ENCODE measurements at places on chromosomes 5 and 9. TPM values are rescaled to one million over a fixed set of nuclear protein-coding genes. Genes with fewer than 3 reads are reported as not detected.

DNA sequence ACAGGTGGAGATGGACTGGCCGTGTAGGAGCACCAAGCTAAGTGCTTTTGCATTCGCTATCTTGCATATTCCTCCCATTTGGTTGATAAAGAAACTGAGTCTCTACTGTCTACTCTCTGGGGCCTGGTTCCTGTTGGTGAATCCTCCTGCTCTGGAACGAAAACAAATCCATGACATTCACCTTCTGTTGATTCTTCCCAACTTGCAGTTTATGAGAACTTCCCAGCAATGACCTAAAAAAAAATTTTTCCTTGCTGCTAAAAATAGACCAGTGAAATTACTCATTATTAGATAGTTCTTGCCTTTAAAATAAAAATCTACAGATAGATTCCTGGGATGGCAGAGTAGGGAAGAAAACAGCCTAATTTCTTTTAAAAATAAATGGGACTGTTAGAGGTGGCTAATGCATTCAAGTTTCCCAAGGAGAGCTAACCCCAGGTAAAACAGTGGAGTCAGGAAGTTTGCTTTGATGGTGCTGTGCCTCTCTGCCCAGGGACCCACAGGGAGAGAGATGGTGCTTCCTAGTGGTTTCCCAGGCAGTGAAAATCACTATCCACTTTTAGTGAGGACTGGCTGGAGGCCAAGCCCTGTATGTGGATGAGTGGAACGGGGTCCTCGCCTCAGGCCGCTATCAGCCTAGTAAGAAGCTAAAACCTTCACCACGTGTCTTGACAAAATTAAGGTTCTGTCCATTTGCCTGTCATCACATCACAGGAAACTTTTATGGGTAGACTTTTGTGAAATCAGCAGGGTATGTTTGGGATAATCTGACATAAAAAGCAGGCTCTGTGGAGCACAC is 68.4 kb upstream of the NR3C1 start:
- no peak overlapping the region for H3K4me3 ChIP-seq
- no peaks in the 10 kb centered on the region for H3K4me1 ChIP-seq
- no peaks in the 10 kb centered on the region for H3K27me3 ChIP-seq
- no peaks in the 10 kb centered on the region for H3K36me3 ChIP-seq
- no peak overlapping the region for H3K27ac ChIP-seq
- DNase-seq = no peak

DNA sequence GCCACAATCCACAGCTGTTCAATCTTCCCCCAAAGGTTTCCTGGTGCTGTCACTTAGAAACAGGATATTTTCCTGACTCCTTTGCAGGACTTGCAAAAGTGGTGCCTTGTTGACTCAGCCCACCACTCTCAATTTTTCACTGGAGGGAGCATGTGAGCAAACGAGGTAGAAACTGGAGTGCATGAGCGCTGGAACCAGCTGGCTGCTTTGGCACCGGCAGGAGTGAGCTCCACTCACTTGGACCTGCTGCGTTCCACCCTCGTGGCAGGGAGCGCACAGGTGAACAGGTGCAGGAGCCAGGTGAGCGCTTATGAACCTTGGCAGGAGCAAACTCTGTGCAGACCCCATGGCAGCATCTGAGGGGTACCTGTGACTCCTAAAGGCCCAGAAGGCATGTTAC is 364.1 kb upstream of the RORB start:
- H3K4me1 ChIP-seq = no peaks in the 10 kb centered on the region
- no peak overlapping the region for H3K4me3 ChIP-seq
- no peaks in the 10 kb centered on the region for H3K36me3 ChIP-seq
- DNase-seq = no peak
- peaks cover 5% of the 10 kb centered on the region for H3K27me3 ChIP-seq

DNA sequence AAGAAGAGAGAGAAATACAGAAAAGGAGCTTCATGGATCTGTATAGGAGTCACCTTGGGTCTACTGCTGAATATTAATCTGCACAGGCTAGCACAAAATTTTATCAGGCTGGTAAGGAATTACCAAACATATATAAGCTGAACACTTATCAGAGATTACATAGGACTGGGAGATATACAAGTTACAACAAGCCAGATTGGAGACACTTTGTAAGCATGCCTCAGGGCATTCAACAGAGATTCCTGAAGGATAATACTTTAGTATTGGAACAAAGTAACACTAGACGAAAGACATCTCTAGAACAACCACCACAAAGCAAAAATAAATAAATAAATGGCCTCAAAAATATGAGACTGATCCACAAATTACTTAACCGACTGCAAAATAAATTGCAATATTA is 197.8 kb downstream of the ANXA1 start:
- no peak overlapping the region for H3K27ac ChIP-seq
- H3K4me3 ChIP-seq = no peak overlapping the region
- no peaks in the 10 kb centered on the region for H3K36me3 ChIP-seq
- peaks cover 5% of the 10 kb centered on the region for H3K27me3 ChIP-seq
- H3K4me1 ChIP-seq = no peaks in the 10 kb centered on the region

- H3K36me3 ChIP-seq = peaks cover 5% of the 10 kb centered on the region
- no peak for DNase-seq
- no peaks in the 10 kb centered on the region for H3K27me3 ChIP-seq
Observed at GRCh38 chr5:93452255-93452654, 128.8 kb downstream of the NR2F1-AS1 start.

- H3K27me3 ChIP-seq = no peaks in the 10 kb centered on the region
- no peak overlapping the region for H3K27ac ChIP-seq
- H3K4me3 ChIP-seq = no peak overlapping the region
- H3K4me1 ChIP-seq = peaks cover 2% of the 10 kb centered on the region
- H3K36me3 ChIP-seq = no peaks in the 10 kb centered on the region
Observed at GRCh38 chr5:20266066-20266465, 278.1 kb upstream of the CDH18 start.

DNA sequence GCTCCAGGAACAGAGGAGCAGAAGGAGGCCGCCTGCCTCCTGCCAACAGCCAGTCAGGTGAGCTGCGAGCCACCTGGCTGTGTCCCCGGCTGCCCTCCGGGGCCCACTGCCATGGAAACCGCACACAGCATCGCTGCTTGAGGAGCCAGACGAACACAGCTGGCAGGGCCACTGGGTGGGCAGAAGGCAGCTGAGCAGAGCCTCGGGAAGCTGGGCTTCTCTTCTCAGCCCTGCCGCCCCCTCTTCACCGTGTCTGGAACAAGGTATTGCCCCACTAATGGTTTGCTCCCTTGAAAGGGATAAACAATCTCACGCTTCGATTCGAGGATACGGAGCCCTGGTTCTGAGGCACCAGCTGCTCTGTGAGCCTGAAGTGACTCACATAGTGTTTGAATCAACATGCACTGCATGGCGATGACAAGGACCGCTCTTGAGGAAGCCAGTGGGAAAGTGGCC is 63.7 kb upstream of the RUFY1 start:
- H3K27me3 ChIP-seq = no peaks in the 10 kb centered on the region
- no peak overlapping the region for H3K27ac ChIP-seq
- no peaks in the 10 kb centered on the region for H3K36me3 ChIP-seq
- H3K4me3 ChIP-seq = no peak overlapping the region
- peaks cover 3% of the 10 kb centered on the region for H3K4me1 ChIP-seq

DNA sequence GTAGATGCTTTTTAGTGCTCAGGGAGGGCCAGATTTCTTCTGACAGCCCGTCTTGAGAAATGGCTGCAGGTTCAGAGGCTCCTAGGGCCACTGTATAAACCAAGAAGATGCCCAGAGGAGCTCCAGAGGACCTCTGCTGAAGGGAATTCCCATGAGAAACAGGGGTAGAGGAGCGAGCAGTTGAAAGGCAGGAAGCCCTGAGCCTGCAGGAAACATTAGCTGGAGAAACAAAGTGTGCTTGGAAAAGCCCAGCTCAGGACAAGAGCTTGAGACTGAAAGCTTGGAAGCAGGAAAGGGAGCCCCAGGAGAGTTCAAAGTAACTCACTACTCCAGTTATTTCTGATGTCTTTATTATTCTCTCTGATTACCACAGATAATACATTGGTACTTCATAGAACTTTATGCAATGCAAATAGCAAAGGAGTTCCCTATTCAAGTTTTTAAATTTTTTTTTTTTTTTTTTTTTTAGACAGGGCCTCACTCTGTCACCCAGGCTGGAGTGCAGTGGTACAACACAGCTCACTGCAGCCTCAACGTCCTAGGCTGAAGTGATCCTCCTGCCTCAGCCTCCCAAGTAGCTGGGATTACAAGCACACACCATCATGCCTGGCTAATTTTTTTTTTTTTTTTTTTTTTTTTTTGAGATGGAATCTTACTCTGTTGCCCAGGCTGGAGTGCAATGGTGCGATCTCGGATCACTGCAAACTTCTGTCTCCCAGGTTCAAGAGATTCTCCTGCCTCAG is 16.5 kb downstream of the HBEGF start:
- H3K4me1 ChIP-seq = peaks cover 18% of the 10 kb centered on the region
- H3K36me3 ChIP-seq = peaks cover 4% of the 10 kb centered on the region
- H3K4me3 ChIP-seq = no peak overlapping the region

- no peaks in the 10 kb centered on the region for H3K36me3 ChIP-seq
- no peak for DNase-seq
- H3K4me3 ChIP-seq = no peak overlapping the region
- no peak overlapping the region for H3K27ac ChIP-seq
- no peaks in the 10 kb centered on the region for H3K27me3 ChIP-seq
Observed at GRCh38 chr5:156912869-156913268, 50.2 kb downstream of the TIMD4 start.

- H3K4me3 ChIP-seq = no peak overlapping the region
- no peak for DNase-seq
- H3K36me3 ChIP-seq = peaks cover 4% of the 10 kb centered on the region
- peaks cover 4% of the 10 kb centered on the region for H3K4me1 ChIP-seq
- H3K27ac ChIP-seq = no peak overlapping the region
Observed at GRCh38 chr5:172612771-172613170, 28.3 kb upstream of the NEURL1B start.

GRCh38 chr5:83069096-83069799 is 7.9 kb downstream of the TMEM167A start:
- H3K4me1 ChIP-seq = peaks cover 49% of the 10 kb centered on the region
- H3K27ac ChIP-seq = peak overlapping the region; percentile 64
- H3K4me3 ChIP-seq = no peak overlapping the region

DNA sequence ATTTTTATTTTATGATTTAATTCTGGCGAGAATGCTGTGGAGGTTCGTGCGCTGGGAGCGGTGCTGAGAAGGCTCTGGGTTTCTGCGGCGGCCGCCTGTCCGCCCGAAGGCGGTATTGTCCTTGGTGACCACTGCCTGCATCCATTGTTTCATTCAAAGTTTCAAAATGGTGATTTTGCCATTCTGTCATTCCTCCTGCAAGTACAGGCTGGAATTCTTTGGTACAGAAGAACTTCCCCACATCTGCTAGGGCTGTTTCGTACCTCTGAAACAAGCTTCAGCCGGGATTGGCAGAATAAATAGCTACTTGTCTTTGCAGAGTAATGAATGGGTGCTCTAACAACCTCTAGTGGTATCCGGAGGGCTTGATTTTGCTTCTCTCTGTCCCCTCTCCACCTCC is 112.6 kb upstream of the CACNA1B start:
- H3K4me1 ChIP-seq = no peaks in the 10 kb centered on the region
- H3K27me3 ChIP-seq = no peaks in the 10 kb centered on the region
- no peak overlapping the region for H3K4me3 ChIP-seq
- DNase-seq = no peak
- H3K36me3 ChIP-seq = peaks cover 61% of the 10 kb centered on the region

DNA sequence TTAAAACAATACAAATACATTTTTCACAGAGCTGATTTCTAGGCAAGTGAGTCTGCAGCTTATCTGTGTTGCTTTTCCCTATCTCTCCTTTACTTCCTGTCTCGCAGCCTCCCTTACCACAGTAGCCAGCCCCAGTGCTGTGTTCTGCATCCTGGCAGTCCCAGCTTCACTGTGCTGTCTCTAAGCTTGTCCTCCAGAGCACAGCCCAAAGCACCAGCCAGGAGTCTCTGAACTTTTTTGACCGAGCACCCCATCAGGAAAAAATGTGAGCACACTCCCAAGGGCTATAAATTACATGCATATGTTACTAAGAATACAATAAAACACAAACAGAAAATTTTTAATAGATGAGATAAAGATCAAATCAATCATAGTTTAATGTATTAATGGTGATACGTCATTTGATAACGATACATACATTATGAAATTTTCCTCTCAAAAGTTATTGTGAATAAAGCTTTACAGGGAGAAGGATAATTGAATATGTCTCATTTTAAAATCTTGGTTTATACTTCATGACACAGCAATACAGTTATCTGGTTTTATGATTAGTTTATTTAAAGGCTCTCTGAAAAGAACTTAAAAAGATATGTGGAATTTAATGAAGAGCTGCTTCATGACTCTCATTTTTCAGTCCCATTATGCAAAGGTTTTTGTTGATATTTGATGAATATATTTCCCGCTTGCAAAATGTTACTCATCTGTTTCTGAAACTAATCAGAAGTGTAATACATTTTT is 7.3 kb upstream of the RHOBTB3 start:
- H3K36me3 ChIP-seq = no peaks in the 10 kb centered on the region
- DNase-seq = no peak
- H3K27ac ChIP-seq = peak overlapping the region; percentile 85

GRCh38 chr5:178368274-178368673 is 135.7 kb upstream of the PHYKPL start:
- no peaks in the 10 kb centered on the region for H3K27me3 ChIP-seq
- no peaks in the 10 kb centered on the region for H3K36me3 ChIP-seq
- H3K27ac ChIP-seq = no peak overlapping the region

DNA sequence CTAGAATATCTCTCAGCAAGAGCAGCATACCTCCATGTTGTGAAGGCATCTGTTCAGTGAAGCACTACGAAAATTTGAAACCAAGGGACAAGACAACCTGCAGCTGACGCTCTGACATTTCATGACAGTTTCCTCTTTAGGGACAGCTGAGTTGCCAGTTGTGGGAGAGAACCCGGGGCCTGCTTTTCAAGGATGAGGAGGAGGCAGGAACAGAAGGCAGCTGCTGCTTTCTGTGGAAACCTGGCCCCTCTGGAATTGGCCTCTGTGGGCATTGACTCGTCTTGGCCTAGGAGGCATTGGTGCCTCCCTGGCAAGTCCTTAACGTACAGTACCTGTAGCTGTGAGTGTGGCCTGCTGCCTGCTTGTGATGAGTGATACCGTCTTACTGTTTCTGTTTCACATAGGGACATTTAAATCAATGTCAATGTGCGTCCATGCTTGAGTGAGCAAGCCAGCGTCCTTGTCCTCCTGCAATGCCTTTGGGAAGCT is 21.6 kb downstream of the SLC46A2 start:
- H3K36me3 ChIP-seq = peaks cover 19% of the 10 kb centered on the region
- no peaks in the 10 kb centered on the region for H3K27me3 ChIP-seq
- no peaks in the 10 kb centered on the region for H3K4me1 ChIP-seq
- no peak for DNase-seq
- H3K4me3 ChIP-seq = no peak overlapping the region
- H3K27ac ChIP-seq = no peak overlapping the region

GRCh38 chr9:96719921-96720320 is 58.0 kb downstream of the ZNF510 start:
- peaks cover 2% of the 10 kb centered on the region for H3K36me3 ChIP-seq
- H3K4me1 ChIP-seq = peaks cover 8% of the 10 kb centered on the region
- no peak overlapping the region for H3K27ac ChIP-seq

- H3K4me1 ChIP-seq = peaks cover 32% of the 10 kb centered on the region
- DNase-seq = no peak
- no peak overlapping the region for H3K4me3 ChIP-seq
- no peaks in the 10 kb centered on the region for H3K27me3 ChIP-seq
- peaks cover 5% of the 10 kb centered on the region for H3K36me3 ChIP-seq
- peak overlapping the region; percentile 12 for H3K27ac ChIP-seq
Observed at GRCh38 chr9:33852216-33852826, 35.4 kb downstream of the UBE2R2 start.

- peaks cover 28% of the 10 kb centered on the region for H3K36me3 ChIP-seq
- H3K27ac ChIP-seq = no peak overlapping the region
- no peaks in the 10 kb centered on the region for H3K27me3 ChIP-seq
- no peak for DNase-seq
- H3K4me1 ChIP-seq = no peaks in the 10 kb centered on the region
- H3K4me3 ChIP-seq = no peak overlapping the region
Observed at GRCh38 chr9:32426278-32426939, 42.0 kb downstream of the ACO1 start.

The PCDHAC1 gene
- total RNA-seq = 10.1 TPM

The PALM2AKAP2 gene
- 39.7 TPM for total RNA-seq

The ZNF883 gene
- 8.6 TPM for total RNA-seq

The FLT4 gene
- total RNA-seq = 1.8 TPM

The PRSS3 gene
- not detected for total RNA-seq

Measured in mesothelial cell of epicardium (in vitro differentiated cells).